ENCODE measurements at places on chromosomes 6 and 20.

GRCh38 chr6:131303338-131303930, 168.2 kb downstream of the AKAP7 start:
- DNase-seq, result no peak

DNA sequence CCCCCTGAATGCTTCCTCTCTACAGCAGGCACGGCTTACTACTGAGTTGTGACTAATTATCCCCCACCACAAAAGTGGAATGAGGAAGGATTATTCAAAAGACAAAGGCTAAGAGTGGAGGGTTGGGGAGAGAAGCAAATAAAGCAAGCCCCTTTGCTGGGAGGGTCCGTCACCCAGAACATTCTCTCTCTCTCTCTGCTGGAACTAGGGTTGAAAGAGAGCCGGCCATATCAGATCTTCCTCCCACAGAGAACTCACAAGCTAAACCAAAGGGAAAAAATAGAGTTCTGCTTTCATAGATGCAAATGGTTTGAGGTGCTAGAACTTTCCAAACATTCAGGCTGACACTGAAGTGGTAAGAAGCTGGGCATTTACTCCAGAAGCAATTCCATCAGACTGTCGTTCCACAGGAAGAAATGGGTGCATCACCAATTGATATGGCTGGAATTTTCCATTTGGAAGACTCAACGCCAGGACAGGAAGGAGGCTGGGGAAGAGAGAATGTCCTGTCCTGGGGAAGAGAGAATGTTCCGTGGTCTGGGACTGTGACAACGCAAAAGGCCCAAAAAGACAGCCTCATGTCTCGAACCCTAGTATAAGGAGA, 7.9 kb downstream of the ZMYND8 start:
- DNase-seq, result no peak

GRCh38 chr6:3226481-3227362, 731 bp downstream of the TUBB2B start:
- peak; percentile 56 for DNase-seq

GRCh38 chr6:131949620-131949908, 1.6 kb downstream of the CCN2 start:
- DNase-seq, result no peak

GRCh38 chr6:125886021-125886420, 70.5 kb upstream of the HINT3 start:
- no peak for DNase-seq

DNA sequence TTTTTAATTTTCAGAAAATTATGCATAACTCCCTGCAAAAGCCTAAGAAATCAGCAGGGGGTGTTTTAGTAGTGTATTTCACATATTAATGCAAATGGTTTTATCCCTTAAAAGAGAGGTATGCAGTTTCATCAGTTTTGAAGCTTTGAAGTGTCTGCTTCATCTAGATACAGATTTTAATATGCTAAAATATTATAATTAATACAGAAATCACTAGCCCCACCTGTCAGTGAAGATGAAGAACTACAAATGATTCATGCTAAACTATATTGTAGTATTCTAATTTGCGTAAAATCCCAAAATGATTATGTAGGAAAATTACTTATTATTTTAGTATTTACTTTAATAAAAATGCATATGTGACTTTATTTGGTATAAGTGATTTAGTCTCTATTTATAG, 2.9 kb upstream of the TFB1M start:
- DNase-seq, result no peak
